ENCODE measurements at places on chromosomes 5 and 9.

- DNase-seq = no peak
Measured at GRCh38 chr5:126846744-126847455, 70.0 kb downstream of the LMNB1 start.

GRCh38 chr5:6926491-6927038 lies 213.3 kb downstream of the TENT4A start:
- DNase-seq = no peak

GRCh38 chr5:131622633-131623032 lies 12.4 kb downstream of the RAPGEF6 start:
- no peak for DNase-seq

- DNase-seq = no peak
Measured at GRCh38 chr9:2496934-2497333, 124.7 kb upstream of the VLDLR start.

DNA sequence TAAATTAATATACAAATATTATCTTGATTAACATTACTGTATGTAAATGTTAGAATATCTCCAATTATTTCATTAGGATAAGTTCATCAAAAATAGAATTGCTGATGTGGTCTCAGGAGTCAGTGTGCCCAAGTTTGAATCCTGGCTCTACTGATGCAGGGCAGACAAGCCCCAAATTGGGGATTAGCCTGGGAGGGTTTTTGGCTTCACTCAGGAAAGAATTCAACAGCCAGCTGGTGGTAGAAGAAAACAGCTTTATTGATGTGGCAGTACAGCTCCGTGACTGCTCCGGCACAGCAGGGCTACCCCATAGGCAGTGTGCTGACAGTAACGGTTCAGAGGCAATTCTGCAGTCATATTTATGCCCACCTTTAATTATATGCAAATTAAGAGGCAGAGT lies 32.5 kb downstream of the COL27A1 start:
- DNase-seq = no peak

DNA sequence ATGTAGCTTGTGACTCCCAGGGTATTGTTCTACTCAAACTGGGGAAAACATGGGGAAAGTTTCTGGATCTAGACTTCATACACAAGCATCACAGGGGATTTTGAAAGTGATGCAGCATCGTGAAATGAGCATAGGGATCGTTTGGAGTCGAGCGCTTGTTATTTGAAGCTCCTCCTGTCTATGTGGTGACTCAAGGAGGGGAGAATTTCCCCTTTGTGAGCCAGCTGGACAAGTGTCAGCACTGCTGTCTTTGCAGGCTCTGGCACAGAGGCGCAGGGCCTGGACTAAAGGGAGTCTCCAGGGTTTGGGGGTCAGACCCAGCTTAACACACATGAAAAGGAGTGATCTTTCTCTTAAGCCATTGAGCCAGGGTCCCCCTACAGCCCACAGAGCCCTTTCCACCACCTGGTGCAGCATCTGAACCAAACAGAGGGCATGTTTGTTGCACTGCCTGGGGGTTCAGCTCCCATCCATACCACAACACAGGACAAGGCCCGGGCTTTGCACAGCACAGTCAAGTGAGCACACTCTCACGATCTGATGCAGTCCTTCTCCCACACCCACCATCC lies 51.0 kb downstream of the IRF1 start:
- DNase-seq = no peak

DNA sequence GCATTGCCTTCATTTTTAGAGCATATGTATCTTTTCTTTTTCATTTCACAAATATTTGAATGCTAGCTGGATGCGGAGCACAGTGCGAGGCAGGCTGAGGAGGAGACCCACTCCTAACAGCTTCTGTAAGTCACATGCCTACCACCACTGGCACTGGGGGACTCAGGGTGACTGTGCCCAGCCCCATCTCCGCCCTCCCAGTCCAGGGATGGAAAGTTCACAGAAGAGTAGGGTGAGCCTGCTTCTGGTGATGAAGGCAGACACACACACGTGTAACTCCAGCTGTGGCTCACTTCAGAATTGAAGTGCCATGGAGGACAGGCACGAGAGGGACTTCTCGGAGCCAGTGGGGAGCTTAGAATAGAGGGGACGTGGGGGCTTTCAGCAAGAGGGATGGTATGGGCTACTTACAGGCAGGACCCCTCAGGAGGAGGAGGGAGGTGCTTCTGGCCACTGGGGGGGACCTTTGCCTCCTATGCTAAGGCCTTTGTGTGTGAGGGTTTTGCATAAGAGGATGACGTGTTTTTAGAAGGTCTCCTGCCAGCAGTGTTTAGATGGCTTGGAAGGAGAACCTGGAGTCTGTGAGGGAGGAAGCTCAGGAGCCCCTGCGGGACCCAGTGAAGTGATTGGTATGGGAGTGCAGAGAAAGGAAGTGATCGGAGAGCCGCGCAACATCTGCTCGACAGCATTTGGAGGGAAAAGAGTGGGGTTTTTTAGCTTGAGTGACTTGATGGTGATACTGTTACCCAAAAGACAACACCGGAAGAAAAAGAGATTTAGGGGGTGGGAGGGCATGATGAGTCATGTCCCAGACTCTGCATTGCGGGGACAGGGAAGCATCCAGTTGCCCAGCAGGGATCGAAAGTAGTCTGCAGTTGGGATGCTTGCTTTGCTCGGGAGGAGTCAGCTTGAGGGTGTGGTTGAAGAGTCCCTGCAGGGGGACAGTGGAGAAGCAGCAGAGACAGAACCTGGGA lies 163.5 kb upstream of the OTULINL start:
- no peak for DNase-seq

DNA sequence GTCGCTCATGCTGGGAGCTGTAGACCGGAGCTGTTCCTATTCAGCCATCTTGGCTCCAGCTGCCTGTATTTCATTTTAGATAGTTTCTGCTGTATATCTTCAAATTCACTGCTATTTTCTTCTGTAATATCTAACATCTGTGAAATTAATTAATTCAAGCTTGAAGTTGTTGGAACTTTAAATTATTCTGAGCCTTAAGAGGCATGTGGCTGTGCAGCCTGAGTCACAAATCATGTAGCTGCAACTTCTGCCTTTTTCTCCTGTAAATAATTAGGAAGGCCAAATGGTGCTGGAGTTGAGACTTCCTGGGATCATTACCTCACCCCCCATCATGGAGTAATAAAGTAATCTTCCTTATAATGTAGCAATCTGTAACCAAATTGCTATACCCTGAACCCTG lies 183.3 kb upstream of the PCSK5 start:
- DNase-seq = no peak

DNA sequence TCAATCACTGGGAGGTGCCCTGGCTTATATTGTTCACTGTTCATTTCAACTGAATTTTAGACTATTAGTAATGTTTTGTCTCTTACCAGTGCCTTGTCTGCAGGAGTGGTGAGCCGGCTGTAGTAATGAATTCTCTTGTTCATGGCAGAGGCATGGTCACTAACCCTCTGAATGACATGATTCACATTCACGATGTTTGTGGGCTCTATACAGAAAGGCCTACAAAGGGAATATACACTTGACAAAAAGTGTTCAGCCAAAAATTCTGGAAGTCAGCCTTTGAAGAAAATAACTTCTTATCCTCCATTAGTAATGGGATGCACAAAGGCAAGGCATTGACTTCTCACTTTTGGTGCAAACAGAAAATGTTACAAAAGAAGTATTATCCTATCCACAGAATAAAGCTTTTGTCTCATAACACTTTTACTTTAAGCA lies 39.6 kb downstream of the SLC38A9 start:
- DNase-seq = no peak

- no peak for DNase-seq
Measured at GRCh38 chr5:78730300-78731094, 81.9 kb upstream of the LHFPL2 start.

DNA sequence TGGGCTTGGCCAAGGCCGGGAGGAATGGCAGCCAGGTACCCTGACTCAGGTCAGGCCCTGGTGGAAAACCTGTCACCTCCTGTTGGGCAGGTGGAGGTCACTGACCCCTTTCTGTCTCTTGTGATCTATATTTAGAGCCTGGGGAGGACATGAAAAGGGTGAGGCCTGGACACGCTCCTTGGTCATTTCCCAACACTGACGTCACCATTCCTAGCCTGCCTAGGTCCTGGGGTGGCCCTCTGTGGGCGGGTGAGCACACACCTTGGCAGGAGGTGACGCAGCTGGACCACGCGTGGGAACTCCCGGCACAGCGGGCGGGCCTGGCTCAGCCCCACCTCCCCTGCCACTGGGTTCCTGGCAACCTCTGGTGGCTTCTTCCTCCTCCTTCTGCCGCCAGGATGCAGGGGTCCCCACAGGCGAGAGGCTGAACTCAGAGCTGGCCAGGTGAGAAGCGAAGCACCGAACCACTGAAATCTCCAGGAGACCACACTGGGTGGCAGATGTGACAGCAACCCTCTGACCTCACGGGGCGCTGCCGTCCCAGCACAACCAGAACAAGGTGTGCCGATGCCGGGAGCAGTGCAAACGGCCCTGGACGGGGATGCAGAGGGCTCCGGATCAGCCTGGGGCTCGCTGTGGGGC lies 6.4 kb upstream of the RALGDS start:
- DNase-seq = peak; percentile 86

DNA sequence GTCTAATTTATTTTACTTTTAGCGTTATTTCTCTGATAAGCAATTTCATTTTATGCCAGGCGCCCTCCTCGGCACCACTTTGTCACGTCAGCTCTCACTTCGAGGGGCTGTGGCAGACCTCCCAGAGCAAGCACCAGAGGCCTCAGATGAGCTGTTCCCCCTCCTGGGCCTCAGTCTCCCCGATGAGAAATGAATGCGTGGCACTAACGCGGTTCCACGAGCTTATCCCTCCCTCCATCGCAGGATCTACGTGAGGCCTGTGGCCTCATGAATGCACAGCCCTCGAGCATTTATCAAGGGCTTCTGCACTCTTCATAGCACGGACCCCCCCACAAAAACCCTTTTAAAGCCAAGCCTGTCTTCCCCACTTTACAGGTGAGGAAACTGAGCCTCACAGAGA lies 205.2 kb downstream of the CDK5RAP2 start:
- no peak for DNase-seq

DNA sequence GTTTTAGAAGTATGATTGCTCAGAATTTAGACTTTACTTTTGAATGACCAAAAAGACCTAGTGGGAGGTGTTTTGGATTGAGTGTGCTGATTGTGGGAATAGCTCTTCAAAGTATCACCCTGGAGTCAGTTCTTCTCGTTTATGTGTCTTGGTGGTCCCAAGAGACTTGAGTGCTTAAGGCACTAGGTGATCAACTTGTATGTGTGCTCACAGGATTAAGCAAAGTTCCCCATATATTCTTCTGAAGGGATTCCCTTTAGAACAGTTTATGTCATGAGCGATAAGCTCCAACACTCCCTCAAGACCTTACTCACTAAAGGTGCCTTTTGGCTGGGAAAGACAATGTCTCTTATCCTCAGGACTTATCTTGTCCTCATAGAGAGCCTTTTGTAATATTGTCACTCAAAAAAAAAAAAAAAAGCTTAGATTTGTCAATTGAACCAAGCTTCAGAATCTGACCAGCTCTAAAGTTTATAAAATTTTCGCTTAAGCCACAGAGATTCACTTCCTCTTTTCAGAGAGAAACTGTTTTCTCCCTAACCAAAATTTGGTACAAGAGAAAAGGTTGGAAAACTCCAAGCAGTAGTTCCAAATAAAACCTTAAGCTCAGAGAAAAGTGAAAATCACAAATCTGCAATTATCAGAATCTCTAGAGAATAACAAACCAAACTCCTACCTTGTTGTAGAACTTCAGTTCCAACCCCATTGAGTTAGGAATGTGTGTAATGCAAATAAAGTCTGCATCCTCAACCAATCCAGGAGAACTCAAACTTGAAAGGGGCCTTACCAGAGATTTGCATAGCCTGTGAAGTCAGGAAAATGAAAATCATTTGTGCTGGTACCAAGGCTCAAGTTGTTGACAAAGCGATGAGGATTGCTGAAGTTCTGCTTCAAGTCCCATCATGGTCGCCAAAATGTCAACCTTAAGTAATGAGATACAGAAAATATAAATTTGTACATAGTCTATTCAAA lies 40.0 kb upstream of the PDZD2 start:
- DNase-seq = no peak

DNA sequence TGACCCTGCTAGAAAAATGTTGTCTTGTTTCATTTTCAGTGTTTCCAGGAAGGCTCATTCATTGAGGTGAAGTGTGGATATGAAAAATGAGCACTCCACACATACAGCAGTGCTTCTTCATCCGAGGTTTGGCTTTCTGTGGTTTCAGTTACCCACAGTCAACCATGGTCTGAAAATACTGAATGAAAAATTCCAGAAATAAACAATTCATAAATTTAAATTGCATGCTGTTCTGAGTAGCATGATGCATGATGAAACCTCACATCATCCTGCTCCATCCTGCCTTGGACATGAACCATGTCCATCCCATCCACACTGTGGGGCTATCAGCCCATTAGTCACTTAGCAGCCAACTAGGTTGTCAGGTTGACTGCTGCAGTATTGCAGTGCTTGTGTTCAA lies 10.4 kb upstream of the SLC45A2 start:
- no peak for DNase-seq

- DNase-seq = no peak
Measured at GRCh38 chr9:7368410-7369292, 430.9 kb downstream of the DMAC1 start.

DNA sequence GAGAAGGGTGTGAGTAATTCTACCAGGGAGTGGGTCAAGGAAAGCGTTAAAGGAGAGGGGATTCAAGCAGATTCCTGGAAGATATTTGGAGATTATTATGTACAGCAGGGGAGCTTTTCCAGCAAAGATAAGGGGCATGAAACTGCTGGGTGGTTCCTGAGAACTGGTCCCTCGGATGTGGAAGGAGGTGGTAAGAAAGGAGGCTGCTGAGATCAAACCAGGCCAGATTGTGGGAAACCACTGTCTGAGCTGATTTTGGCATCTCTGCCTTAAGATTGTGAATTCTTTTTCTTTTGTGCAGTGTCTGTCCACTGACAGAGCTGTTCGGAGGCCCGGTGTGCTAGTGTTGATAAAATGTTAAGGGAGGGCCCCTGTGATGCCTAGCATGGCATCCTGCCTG lies 45.4 kb downstream of the SNX30 start:
- DNase-seq = no peak

DNA sequence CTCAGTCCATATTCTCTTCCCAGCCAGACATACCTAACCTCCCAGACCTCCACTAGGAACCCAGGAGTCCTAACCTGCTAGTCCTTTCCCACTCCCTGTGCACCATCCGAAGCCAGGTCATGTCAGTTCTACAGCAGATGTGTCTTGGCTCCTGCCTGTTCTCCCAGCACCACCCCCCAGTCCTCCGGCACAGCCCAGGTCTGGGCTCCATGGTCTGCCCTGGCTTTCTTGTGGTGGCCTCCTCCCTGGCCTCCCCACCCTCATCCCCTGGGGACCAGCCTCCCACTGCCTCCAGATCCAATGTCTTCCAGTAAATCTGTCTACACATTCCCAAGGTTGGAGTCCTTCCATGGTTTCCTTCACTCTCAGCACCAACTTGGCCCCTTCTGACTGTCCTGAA lies 20.0 kb downstream of the KCNIP1 start:
- no peak for DNase-seq

All from upper lobe of right lung (tissue), 1 donor.